ENCODE measurements at places on chromosomes 1 and 21.

DNA sequence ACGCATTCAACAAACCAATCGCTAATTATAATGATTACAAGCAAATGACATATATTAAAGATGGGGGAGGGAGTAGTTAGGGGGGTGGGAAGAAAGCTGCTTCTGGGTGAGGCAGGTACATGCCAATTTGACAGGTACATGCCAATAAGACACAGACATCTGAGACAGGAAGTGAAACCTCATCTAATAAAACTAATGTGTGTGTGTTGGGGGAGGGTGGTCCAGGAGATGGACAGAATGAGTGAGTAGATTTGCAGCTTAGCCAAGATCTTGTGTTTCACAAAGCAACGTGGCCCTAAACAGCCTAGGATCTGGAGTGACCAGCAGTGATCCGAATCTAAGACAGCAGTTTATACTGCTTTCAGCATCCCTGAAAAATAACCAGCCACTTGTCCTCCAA lies 10.8 kb downstream of the CFAP45 start:
- H3K4me1 ChIP-seq, result peaks cover 12% of the 10 kb centered on the region
- H3K27me3 ChIP-seq, result peaks cover 7% of the 10 kb centered on the region

DNA sequence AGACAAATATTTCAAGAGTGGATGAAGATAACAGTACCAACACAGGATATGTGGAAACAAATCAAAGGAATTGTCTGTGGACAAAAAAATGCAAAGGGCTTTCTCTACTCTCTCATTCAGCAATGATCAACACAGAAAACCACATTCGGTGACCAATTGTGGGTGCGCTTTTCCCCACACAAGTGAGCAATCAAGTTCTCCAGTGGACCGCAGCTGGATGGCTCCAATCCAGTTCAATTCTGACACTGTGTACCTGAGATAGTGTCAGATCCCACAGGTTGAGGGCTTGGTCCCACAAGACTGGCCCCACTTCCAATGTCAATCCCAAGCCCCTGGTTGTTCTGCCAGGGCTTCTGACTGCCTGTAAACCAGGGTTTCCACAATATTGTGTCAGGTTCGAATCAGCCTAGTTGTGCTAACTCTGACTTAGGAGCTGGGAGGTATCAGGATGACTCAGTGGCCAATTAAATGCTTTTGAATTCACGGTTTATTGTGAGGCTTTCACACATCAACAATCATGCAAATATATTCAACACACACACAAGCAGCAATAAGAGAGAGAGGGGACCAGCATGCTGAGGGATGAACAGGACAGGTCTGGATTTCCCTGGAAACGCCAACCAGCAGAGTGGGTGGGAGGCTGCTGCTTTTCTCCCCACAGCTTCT lies 87.0 kb upstream of the BTG3 start:
- H3K27ac ChIP-seq, result no peak overlapping the region
- no peak overlapping the region for H3K4me3 ChIP-seq
- no peaks in the 10 kb centered on the region for H3K27me3 ChIP-seq
- H3K4me1 ChIP-seq, result peaks cover 16% of the 10 kb centered on the region

GRCh38 chr1:51526248-51526647 lies 7.2 kb upstream of the EPS15 start:
- no peaks in the 10 kb centered on the region for H3K27me3 ChIP-seq
- no peaks in the 10 kb centered on the region for H3K4me1 ChIP-seq
- no peak for DNase-seq

- no peak for DNase-seq
- peaks cover 20% of the 10 kb centered on the region for H3K4me1 ChIP-seq
- no peaks in the 10 kb centered on the region for H3K27me3 ChIP-seq
- no peak overlapping the region for H3K27ac ChIP-seq
- no peak overlapping the region for H3K4me3 ChIP-seq
These were observed 132.2 kb downstream of the CLIC6 start for GRCh38 chr21:34800797-34801518.

GRCh38 chr21:25572861-25573310 lies 34.4 kb downstream of the MRPL39 start:
- DNase-seq, result no peak
- peaks cover 66% of the 10 kb centered on the region for H3K4me1 ChIP-seq
- H3K27ac ChIP-seq, result peak overlapping the region; percentile 96
- peak overlapping the region; percentile 82 for H3K4me3 ChIP-seq
- H3K36me3 ChIP-seq, result peaks cover 90% of the 10 kb centered on the region

All from activated CD4-positive, alpha-beta T cell treated with anti-CD3 and anti-CD28 coated beads, Interleukin-2, amount 10 ng/mL, durations not matched to agents 24 days and 14 days (primary cell).